Endodermal cell (in vitro differentiated cells): ENCODE measurements at places on chromosomes 5 and 9. TPM values are rescaled to one million over a fixed set of nuclear protein-coding genes. Genes with fewer than 3 reads are reported as not detected.

DNA sequence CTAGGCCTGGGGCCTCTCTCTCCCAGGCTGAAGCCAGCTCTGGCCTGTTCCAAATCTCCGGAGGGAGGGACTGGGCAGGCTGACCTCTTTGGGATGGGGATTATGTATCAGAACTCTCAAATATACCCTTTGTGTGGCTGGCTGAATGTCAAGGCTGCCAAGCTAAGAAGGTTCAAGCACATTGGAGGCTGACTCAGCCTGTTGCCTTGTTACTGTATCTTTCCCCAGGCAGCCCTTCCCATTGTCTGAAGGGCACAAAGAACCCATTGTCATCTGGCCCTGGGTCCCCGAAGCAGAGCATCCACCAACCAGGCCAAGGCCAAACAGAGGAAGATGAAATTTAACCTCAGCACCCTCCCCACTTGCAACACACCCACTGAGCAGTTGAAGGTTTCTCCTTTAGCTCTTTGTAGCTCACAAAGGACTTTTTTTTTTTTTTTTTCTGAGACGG lies 7.3 kb upstream of the SPARC start:
- no peaks in the 10 kb centered on the region for H3K36me3 ChIP-seq
- no peaks in the 10 kb centered on the region for H3K27me3 ChIP-seq
- no peak for DNase-seq
- peak overlapping the region; percentile 44 for H3K27ac ChIP-seq

GRCh38 chr5:160108124-160108523 lies 11.1 kb downstream of the PWWP2A start:
- H3K27me3 ChIP-seq: no peaks in the 10 kb centered on the region
- H3K4me3 ChIP-seq: no peak overlapping the region
- peaks cover 69% of the 10 kb centered on the region for H3K36me3 ChIP-seq
- no peak overlapping the region for H3K27ac ChIP-seq
- no peak for DNase-seq

GRM6 gene
- not detected in 2 replicates for total RNA-seq

DNA sequence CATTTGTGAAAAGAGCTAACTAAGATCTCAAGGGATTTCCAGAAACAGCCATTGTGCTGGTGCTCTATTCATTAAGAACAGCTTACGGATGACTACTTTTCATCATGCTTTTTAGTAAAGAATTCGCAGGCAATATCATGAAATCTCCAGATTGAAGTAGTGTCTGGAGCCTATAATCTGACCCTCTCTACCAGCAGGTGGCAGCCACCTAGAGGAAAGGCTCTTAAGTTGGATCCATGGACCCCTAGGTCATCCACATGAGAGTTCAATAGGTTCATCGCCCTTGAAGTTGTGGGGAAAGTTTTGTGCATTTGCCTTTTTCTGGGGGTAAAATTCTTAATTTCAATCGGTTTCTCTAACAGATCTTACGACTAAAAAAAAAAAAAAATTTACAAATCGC lies 82.3 kb downstream of the SLC1A3 start:
- peak; percentile 68 for DNase-seq
- no peaks in the 10 kb centered on the region for H3K36me3 ChIP-seq
- H3K27me3 ChIP-seq: peaks cover 21% of the 10 kb centered on the region
- H3K4me3 ChIP-seq: no peak overlapping the region
- H3K27ac ChIP-seq: no peak overlapping the region
- no peaks in the 10 kb centered on the region for H3K4me1 ChIP-seq

- peak overlapping the region; percentile 17 for H3K4me3 ChIP-seq
- no peaks in the 10 kb centered on the region for H3K36me3 ChIP-seq
- DNase-seq: no peak
- H3K27ac ChIP-seq: no peak overlapping the region
- H3K27me3 ChIP-seq: no peaks in the 10 kb centered on the region
- peaks cover 5% of the 10 kb centered on the region for H3K4me1 ChIP-seq
Measured at GRCh38 chr9:21615446-21615845, 133.3 kb upstream of the IFNE start.
